ENCODE measurements at places on chromosomes 7 and 10. TPM values are rescaled to one million over a fixed set of nuclear protein-coding genes. Genes with fewer than 3 reads are reported as not detected.

The CRYGN gene
- not detected for total RNA-seq

The LDB3 gene
- 0.12 TPM for total RNA-seq

The AGAP5 gene
- 2.5 TPM for total RNA-seq

The MYOZ1 gene
- not detected for total RNA-seq

The LAMB4 gene
- not detected for total RNA-seq

The KCNMA1 gene
- 11.7 TPM for total RNA-seq

The CFAP69 gene
- total RNA-seq = 1.7 TPM

All from right lobe of liver (tissue), 6 donors.